Brain (organoid and tissue), 16 donors: ENCODE measurements at places on chromosomes 12 and 14.

- DNase-seq, result no peak
These were observed 9.1 kb downstream of the NUP37 start for GRCh38 chr12:102110782-102111181.

DNA sequence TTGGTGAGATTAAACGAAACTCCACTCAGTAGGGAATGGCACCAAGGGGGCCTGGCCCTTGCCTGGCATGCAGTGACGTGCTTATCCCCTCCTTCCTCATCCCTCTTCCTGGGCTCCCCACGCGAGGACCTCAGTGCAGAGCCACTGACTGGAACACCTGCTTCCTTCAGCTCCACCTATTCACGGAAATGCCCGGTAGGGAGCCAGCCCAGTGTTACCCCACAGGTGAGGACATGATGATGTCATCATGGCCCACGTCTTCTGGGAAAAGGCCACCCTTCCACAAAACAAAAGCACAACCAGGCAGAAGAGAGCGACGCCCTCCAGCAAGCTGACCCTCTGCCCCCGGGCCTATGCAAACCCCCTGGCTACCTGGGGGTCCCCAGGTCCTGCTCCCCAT, 42.1 kb downstream of the CCDC85C start:
- DNase-seq, result no peak

DNA sequence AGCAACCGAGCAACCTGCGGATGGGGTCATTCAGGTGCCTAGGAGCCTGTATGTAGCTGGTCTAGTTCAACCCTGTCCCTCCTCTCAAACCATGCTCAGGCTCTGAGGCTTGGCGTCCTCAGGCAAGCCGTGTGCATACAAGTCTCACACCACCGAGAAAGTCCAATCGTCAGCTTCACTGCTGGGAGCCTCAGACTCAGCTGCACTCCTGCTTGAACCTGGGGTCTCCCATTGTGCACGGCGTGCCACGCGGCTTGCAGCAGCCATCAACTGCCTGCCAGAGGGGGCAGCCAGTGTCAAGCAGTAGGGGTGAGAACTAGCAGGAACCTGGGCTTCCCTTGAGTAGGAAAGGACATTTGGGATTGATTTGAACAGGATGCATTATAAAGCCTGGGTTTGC, 1064.6 kb downstream of the BCL11B start:
- no peak for DNase-seq

DNA sequence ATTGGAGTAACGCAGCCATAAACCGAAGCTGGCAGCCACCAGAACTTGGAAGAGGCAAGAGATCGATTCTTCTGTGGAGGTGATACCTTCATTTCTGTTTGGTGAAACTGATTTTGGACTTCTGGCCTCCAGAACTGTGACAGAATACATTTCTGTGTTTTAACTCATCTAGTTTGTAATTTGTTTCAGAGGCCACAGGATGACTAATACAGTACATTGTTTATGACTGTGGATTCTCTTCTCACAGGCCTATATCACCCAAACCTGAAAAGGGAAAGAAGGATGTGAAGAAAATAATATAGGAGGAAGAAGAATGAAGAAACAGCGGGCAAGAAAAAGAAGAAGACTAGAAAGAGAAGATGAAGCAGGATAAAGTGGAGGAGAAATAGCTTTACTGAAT, 263.8 kb upstream of the DIO2 start:
- no peak for DNase-seq

GRCh38 chr14:30958555-30959407, 66.7 kb upstream of the AP4S1 start:
- DNase-seq, result no peak

DNA sequence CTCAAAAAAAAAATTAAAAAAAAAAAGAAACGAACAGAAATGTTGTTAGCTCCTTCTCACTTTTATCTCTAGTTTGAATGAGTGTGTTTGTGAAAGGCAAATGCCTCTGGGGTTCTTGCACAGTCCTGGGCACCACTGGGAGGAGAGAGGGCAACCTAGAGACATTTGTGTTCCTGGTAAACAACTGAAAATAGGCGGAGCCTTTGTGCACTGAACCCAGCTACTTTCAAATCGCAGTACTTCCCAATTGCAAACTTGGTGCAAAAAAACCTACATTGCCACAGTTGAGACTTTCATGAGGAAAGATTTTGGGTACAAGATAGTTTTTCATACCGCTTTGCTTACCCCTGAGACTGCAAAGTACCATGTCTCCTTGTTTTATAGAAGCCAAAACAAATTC, 430.0 kb downstream of the ZFP36L1 start:
- DNase-seq, result no peak

GRCh38 chr14:96027431-96028355, 11.5 kb upstream of the C14orf132 start:
- DNase-seq, result peak; percentile 61

DNA sequence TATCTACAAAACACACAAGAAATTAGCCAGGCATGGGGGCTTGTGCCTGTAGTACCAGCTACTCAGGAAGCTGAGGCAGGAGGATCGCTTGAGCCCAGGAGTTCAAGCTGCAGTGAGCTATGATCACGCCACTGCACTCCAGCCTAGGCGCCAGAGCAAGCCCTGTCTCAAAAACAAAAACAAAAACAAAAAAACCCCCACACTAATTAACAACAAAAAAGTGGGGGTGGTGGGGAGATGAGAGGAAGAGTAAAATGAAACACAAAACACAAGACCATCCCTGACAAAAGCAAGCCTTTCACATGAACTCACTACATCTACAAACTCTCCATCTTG, 53.9 kb upstream of the HECTD1 start:
- DNase-seq, result no peak

GRCh38 chr12:72740064-72740463, 467.9 kb downstream of the TRHDE start:
- no peak for DNase-seq

DNA sequence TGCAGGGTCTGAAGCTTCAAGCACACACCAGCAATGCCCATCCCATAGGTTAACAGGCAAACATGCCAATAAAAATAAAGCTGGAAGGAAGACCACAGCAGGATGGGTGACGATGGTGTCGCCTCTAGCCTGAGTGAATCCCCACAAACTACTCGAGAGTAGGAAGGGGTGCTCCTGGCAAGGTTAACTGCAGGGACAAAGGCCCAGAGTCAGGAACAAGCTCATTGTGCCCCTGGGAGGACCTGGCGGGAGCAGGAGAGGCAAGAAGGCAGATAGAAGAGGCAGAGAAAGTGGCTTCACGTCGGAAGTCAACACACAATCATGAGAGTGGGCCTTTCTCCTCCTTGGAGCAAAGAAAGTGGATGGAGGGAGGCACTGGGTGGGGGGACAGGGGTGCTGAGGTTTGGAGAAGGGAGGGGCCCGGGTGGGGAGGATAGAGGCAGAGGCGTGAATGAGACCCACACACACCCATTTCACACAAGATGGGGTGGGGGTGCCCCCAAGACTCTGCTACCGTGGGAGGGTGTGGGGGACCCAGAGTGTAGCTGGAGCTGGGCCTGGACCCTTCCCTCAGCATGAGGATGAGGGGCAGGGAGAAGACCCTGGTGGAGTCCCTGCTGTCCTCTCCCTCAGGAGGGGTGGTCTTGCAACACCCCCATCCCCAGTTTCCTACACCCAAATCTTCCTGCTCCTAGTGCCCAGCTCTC, 43.1 kb downstream of the DIO3 start:
- no peak for DNase-seq

DNA sequence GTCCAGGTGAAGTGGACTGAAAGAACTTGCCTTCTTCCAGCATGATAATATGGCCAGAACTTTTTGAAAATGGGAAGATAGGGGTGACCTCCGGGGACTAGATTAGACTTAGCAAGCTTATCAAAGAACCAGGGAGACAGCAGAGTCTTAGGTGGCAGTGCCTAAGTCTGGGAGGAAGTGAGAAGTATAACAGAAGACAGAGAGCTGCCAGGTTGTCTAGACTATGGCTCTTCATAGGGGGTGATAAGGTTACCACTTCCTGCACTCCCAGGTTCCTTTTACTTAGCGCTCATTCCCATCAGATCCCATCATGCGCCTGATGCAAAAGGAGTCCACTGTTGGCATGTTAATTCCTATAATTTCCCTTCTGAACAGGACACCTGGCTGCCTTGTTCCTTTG, 69.9 kb downstream of the PLXNC1 start:
- DNase-seq, result no peak

DNA sequence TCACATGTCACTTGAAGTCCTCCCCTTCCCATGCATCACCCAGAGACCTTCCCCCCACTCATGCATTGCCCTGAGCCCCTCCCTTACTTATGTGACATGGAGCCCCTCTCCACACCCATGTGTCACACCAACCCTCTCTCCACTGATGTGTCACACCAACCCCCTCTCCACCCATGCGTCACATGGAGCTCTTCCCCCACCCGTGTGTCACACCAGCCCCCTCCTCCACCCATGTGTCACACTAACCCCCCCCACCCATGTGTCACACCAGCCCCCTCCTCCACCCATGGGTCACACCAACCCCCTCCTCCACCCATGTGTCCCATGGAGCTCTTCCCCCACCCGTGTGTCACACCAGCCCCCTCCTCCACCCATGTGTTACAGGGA, 30.4 kb downstream of the RTL1 start:
- DNase-seq, result no peak

DNA sequence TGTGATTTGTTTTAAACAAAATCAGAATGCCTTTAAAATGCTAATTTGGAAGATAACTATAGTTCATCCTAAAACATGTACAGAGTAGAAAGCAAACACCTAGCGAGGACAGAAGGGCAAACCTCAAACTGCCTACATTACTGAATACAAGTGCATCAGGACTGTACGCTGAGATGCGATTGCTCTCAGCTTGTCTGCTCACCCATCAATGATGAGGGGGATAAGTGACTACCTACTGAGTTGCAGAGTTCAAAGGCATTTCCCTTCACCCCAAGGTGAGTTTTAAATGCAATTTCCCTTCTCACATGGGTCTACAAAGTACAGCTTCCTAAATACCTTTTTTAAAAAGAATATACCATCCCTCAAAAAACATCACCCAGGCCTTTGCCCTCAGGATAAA, 52.9 kb downstream of the PHLDA1 start:
- no peak for DNase-seq

- peak; percentile 70 for DNase-seq
These were observed 49.0 kb upstream of the STON2 start for GRCh38 chr14:81449114-81449513.

GRCh38 chr14:74882103-74882920, 596 bp downstream of the DLST start:
- no peak for DNase-seq

DNA sequence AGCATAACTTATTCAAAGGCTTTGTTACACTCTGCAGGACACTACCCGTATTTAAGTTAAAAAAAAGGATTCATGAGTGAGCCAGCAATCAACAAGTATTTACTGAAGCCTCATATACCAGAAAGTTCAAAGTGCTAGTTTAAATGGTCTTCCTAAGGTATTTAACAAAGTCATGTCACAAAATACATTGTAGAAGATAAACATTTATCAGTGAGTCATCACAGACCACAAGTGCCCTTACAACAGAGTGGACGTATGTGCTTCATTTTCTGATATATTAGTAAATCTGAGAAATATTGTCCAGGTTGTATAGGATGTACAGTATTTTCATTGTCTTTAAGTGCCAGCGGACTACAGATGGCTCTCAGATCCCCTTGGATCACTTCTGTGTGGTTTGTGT, 24.2 kb downstream of the FLRT2 start:
- no peak for DNase-seq

- DNase-seq, result peak; percentile 73
These were observed 21.1 kb upstream of the KCNA5 start for GRCh38 chr12:5022465-5023061.

DNA sequence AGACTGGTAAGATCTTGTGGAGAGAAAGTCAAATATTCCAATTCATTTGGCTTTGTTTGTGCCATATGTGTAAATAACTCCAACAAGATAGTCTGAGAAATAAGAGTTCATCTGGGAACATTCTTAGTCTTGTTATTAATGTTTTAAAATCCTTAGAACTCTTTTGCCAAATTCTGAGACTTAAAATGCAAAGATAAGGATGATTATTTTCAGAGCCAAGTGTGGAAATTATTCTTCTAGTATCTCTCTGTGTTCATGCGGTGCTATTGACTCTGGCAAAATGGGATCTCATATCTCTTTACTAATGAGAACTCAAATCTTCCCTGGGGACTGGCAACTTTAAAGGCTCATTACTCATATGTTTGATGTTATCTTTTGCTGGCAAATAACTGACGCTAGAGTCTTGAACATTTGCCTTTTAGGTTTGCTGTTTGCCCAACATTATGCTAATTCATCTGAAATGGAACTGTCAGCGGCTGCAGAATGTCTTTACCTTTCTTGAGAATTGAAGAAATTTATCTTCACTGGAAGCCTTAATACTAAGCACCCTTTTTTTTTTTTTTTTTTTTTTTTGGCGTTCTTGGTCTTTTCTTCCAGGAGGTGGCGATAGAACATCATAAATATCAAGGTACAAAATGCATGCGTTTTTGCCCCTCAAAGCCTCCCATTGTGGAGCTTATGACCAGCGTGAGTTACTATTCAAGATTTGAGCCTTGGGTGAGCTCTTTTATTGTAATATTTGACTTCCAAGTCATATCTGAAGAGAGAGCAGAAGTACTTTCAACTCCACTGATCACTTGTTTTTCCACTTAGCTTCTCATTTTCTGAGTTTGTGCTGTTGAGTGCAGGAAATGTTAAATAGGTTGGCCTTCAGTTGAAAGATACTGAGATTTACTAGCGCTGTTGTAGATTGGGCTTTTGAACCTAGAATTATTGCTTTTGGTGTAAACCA, 86.5 kb downstream of the CAND1 start:
- DNase-seq, result peak; percentile 87

DNA sequence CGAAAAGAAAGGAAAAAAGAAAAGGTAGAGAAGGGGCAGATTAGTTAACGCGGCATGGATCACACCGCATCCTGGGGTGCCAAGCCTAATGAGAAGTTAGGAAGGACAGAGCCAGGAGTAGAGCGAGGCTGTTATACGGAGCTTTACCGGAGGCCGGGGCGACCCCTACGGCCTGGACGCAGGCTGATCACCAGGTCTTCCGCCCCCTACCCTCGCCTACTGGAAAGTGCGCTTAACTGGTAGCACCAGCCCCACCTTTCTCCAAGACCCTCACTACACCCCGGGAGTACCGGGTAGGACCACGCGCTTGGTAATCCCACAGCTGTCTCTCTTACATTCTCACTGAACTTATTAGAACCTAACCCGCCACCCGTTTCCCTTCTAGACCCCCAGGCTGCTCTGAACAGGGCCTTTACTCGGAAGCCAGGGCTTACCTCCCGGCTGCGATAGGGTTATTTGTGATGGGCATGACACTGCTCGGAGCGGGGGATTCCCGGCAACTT, 33.8 kb downstream of the WBP11 start:
- DNase-seq, result no peak

DNA sequence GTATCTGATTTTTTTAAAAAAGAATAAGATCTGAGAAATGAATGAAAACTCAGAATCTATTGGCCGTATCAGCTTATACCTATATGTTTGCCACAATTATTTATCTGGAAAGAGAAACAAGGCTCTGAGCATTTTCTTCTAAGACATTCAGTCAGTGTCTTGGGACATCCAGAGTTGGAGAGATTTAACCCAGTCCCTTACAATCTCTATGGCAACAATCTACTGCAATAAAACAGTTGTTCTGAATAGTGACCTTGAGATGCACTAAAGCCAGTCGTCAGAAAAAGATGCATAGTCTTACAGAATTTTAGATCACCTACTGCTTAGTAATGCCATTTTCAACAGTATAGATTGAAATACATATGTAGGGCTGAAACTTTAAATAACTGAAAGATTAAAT, 52.0 kb upstream of the SOCS2 start:
- DNase-seq, result peak; percentile 41
